ENCODE measurements at places on chromosomes 1 and 21.

- no peak for DNase-seq
Measured at GRCh38 chr1:55826381-55827080, 611.4 kb upstream of the USP24 start.

DNA sequence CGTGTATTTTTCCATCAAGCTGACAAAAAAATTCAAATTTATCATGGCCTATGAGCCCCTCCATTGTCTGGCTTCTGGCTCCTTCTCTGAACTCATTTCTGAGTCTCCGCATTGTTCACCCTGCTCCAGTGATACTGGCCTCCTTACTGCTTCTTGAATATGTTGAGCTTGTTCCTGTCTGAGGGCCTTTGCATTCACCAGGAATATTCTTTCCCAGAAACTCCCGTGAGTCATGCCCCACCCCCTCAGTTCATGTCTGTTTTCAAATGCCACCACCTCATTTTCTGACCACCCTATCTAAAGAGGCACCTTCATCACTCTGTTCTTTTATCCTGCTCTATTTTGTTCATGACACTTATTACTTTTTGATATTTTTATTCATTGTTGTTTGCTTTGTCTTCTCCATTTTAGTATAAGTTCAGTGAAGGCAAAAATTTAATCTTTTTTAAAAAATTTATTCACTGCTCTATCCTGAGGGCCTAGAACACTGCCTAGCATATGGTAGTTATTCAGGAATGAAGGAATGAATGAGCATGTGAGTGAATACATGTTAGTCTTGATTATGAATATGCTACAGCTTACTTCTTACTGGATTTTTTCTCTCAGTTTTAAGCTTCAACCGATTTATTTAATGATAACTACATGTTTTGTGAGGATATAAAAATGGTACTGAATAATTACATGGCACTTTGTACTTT lies 140.4 kb upstream of the C1orf105 start:
- DNase-seq, result peak; percentile 14

DNA sequence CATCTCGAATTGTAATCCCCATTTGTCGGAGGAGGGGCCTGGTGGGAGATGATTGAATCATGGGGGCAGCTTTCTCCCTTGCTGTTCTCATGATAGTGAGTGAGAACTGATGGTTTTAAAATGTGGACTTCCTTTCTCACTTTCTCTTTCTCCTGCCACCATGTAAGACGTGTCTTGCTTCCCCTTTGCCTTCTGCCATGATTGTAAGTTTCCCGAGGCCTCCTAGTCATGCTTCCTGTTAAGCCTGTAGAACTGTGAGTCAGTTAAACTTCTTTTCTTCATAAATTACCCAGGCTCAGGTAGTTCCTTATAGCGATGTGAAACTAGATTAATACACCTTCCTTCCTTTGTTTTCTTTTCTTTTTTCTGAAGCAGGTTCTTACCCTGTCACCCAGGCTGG lies 13.9 kb downstream of the DNAJC6 start:
- DNase-seq, result peak; percentile 4

DNA sequence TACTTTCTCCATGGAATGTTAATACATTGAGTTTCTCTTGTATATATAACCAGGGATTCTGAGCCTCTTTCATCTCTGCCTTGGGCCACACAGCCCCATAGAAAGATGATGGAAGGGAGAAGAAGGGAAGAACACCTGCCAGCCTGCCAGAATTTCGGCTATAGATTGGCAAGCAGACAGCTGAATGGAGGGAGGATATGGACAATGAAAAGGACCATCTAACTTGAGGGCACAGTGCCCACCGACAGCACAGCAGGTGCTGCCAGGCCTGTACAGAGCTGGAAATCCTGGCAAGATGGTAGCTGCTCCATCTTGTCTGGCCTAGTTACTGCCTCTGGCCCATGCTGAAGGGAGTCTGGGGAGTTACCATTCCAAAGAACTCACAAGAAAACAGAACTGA lies 244.3 kb downstream of the FGGY start:
- DNase-seq, result no peak

GRCh38 chr1:180301135-180301742 lies 71.2 kb downstream of the LHX4 start:
- peak; percentile 5 for DNase-seq

DNA sequence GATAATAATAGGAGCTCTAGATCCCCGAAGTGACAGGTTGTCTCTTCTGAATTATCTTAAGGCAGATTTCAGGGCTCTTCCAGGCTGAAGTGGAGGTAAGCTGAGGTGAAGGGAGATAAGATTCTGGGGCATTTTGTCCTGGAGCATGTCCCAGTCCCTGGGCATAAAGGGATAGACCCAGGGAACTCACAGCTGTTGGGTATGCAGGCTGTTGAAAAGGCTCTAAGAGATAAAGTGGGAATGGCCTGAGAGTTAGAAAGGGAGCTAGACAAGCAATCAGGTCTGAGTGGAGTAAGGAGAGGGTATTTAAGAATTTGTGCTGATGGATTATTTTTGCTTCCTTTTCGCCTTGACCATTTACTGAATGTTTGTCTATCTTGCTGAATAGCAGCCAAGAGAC lies 123.7 kb downstream of the NOS1AP start:
- no peak for DNase-seq

DNA sequence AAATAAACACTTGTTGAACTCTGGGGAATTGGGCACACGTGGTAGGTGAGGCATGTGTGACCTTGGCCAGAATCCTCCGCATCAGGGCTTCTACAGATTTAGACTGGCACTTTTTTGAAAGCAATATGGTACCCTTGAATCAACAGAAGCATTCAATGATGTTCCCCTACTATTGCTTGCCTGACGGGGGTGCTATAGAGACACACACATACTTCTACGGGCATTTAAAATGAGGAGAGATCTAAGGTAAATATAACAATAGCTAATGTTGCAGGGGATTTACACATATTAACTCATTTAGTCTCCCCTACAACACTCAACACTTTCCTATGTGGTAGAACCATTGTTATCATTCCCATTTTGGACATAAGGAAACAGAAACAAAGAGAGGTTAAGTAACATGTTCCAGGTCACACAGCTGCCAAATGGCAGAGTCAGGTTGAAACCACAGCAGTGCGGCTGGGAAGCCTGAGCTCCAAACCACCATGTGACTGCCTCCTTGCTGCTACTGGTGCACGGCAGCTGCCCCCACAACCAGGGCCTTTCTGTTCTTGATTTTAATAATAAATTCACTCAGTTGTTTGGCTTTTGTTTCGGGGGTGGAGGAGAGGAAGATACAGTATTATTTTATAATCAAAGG lies 147.4 kb downstream of the ZNF281 start:
- DNase-seq, result no peak

DNA sequence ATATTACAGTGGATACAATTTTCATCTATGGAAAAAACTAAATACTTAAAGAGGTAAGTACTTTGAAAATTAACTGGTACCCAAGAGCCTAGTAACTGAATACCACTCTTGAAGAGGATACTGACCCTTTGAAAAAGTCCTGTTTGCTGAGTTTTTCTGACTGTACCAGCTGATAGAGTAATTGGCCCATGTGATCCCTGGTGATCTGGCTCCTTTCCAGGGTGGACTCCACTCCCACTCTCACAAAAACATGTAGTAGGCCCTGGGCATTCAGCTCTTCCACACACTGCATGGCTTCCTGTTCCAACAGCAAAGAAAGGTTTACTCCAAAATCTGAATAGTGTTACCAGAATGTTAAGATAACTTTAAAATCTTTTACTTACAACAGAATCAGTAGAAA lies 53.6 kb upstream of the HP1BP3 start:
- no peak for DNase-seq

DNA sequence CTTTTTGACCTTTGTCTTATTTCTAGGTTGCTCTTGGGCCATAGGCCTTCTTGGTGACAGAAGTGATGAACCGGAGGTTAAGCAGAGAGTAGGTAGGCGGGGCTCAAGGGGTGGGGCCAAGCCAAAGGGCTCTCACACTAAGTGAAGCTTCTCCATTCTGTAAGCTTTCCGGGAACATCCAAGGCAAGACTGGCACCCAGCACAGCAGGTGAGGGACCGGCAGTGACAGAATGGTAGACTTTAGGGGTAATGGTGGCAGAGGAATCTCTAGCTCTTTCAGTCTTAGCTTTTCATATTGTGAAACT lies at the start of gene TNFAIP8L2:
TSS of gene TNFAIP8L2 (plus strand) at position 135 of the 305 bp plus-strand sequence. CDS start 2,049 bp downstream, outside the sequence.
- DNase-seq, result no peak

DNA sequence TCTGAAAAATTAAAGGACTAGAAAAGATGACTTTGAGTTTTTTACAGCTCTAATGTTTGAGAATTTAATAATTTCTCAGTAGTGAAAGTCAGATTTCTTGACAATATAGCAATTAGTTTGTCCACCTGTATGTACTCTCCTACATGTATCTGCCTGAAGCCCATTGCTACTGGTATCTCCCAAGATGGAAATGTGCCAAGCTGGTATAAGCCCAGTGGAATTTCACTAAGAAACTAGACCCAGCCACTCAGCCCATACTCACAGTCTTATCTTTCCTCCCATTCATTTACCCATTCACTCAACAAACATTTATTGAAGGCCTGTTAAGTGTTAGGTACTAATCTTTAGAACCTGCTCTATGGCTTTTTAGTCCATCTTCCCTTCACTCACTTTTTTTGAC lies 21.6 kb upstream of the TRIM45 start:
- DNase-seq, result no peak

DNA sequence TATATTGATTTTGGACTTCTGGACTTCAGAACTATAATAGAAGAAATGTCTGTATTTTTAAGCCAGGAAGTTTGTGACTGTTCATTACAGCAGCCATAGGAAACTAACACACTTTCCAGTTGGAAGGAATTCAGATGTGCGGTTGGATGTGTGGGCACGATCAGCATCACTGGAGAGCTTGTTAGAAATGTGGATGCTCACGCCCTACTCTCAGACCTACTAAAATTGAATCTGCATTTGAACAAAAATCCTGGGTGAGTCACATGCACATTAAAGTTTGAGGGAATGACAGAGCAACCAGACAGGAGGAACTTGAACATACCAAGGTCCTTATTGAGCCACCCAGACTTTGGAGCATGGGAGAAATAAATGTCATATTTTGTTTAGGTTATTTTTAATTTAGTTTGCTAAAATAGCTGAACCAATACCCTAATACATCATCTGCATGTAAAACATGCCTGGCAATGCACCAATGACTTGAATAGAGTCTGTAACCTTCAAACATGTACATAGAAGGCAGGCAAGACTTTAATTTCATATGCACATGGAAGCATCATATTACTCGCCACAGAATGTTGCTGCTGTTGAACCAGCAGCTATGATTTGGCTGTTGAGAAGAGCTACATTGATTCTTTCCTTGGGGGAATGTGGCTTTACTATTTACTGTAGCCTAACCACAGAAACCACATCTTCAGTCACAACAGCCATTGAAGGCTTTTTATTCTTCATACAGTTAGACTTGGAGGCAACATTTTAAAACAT lies 346.2 kb downstream of the BARHL2 start:
- peak; percentile 56 for DNase-seq

GRCh38 chr1:240909701-240910457 lies 297.9 kb upstream of the GREM2 start:
- no peak for DNase-seq

- DNase-seq, result no peak
Measured at GRCh38 chr21:38249696-38250278, 7.0 kb upstream of the KCNJ15 start.

DNA sequence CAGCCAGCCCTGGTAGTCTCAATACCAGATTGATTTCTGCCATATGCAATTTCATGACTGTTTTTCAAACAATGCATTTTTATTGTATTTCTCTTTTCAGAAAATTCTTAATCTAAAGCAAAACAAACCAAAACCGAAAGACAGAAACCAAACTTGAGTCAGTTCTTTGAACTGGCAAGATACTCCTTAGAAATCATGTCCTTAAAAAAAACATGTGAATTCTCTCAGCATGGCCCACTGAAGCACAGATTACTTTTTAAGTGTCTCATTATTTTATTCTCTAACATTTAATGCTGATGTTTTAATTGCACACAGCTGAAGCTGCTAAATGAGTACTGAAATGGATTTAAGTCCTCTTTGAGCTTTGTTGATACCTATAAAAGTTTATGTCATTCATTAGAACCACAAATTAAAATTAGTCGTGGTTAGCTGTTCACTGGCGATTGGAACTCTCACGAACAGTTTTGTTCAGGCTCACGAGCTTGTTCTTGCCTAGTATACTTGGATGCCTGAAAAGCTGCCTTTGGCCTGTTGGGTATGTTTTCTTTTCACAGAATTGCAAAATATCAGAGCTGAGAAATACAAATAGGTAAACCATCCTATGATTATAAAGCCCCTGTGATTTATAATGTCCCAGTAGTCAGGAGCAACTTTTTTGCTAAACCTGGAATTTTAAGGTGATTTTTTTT lies 87.5 kb downstream of the CAMTA1 start:
- no peak for DNase-seq

DNA sequence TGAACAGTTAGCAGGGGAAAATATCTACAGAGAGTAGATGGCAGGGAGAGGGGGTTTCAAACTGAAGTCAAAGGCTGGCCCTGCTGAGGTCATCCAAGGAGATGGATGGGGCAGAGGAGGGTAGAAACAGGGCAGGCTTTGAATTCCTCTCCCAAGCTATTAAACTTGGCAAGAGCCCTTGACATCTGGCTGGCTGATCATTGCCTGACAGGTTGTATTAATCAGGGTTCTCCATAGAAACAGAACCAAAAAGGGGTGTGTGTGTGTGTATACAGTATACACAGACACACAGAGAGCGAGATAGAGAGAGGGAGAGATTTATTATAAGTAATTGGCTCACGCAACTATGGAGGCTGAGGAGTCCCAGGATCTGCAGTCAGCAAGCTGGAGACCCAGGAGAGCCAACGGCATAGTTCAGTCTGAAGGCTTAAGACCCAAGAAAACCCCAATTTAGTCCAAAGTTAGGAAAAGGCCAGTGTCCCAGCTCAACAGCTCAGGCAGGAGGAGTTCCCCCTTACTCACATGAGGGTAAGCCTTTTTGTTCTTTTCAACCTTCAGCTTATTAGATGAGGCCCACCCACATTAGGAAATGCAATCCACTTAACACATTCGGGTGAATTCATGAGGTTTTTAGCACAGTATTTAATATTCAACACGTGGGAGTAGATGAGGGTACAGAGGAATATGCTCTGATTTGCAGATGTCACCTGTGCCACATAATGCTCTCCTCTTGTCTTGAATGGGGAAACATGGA lies 46.7 kb upstream of the HAO2 start:
- no peak for DNase-seq

GRCh38 chr1:175922254-175922881 lies 179.0 kb upstream of the TNR start:
- DNase-seq, result no peak

GRCh38 chr1:247551721-247552120 lies 2.8 kb downstream of the GCSAML start:
- peak; percentile 27 for DNase-seq

- no peak for DNase-seq
Measured at GRCh38 chr1:46136711-46137110, 4.3 kb upstream of the PIK3R3 start.

DNA sequence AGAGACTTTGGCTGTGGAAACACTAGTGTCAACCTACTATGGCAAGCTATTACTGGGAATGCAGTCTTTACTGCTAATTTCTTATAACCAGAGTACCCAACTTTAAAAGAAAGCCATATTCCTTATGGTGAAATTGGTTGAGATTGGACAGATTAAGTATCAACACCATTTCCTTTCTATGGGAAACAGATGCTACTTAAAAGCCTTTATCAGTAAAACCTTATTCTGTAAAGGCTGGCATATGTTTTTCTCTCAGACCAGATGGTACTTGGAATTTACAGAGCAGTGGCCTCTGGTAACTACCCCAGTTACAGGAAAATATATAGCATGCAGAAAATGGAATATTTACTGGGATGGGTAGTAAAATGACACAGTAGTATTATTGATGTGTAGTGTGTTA lies 18.8 kb downstream of the IFI44 start:
- DNase-seq, result no peak
